ENCODE measurements at places on chromosomes 4 and X.
A peak's percentile ranks its signal among the peaks of the same experiment; 100 is the strongest.

- DNase-seq, result no peak
Observed at GRCh38 chrX:149497626-149498025, 7.5 kb downstream of the IDS start.

DNA sequence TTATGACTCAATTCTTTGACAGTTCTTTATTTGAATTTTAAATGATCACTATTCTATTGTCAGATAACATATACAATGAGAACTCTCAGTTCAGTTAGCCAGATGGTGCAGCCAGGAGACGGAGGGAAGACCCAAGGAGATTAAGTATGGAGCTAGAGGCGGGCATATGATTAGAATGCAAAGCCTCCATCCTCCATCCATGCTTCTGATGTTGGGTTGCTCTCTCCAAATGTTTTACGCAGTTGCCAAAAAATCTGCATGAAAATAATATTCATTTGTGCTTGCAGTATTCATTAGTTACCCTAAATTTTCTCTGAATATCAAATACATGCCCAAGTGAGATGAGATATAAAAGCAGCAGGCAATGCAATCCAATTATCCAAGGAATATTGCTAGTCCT lies 874.8 kb downstream of the C4orf33 start:
- DNase-seq, result no peak

DNA sequence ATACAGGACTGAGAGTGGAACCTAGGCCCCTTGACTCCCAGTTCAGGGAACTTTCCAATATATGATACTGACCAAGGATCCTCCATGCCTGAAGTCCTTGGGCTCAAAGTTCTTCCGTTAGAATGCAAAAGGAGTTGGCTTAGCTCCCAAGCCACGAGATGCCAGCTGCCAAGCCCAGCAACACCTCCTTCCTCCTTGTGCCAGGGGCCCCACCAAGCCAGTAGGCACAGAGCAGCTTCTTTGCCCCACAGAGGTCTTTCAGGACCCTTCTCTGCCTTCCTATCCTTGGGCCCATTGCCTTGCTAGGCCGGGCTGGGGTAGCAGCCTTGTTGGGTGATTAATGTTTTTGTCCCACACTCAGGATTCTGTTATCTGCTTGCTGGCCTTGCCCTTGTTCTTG lies 105.6 kb downstream of the EFNB1 start:
- DNase-seq, result no peak

DNA sequence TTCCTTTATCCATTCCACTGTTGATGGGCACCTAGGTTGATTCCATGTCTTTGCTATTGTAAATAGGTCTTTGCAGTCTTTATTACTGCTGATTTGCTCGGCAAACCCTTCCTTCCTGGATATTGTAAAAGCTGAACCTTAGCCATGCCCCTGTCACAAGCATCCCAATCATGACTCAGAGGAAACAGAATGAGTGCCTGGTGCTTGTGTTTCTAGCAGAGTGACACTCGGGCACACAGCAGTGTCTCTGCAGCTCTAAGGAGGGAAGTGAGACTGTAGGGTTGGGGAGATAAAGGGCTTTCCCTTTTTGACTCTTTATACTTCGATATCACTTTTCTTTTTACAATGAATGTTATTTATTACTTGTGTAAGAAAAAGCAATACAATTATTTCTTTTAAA lies 83.3 kb downstream of the AKAP4 start:
- no peak for DNase-seq

DNA sequence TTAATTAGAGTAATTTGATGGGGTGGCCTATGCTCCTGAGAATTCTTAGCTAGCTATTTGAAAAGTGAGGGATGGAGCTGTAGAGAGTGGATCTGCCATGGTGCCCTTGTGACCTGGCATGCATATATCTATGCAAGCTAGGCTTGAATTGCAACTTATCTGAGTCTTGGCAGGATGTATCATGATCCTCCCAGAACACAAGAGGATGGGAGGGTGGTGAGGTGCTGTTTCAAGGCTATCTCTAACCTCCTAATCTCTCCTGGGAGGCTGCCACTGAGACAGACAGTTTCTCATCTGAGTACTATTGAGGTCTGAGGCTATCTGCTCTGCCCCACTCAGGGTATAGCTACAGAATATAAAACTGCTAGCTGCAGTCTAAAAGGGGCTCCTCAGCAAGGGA lies 56.6 kb downstream of the BRCC3 start:
- no peak for DNase-seq

- peak; percentile 56 for DNase-seq
Observed at GRCh38 chrX:9429767-9430166, 35.1 kb upstream of the TBL1X start.

DNA sequence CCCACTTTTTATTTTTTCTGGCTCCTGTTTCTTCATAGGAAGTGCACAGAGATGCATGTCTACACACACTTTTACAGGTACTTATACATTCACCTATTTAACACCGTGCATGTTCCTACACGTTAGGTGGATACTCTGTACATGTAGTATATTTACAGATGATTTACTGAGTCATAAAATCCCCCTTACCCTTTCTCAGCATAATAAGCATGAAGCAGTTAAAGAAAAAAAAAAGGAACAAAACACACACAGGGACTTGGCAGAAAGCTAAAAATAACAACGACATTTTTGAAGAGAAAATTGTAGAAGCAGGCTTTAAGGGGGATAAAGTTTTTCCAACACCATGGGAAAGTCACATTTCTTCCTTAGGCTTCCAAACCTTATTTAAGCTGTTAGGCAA lies 96.4 kb upstream of the IQCM start:
- no peak for DNase-seq

GRCh38 chr4:147788791-147789190 lies 56.9 kb downstream of the ARHGAP10 start:
- DNase-seq, result no peak

GRCh38 chr4:101211146-101211553 lies 136.2 kb downstream of the PPP3CA start:
- no peak for DNase-seq

GRCh38 chrX:57172544-57172943 lies 35.3 kb upstream of the SPIN2A start:
- DNase-seq, result no peak

DNA sequence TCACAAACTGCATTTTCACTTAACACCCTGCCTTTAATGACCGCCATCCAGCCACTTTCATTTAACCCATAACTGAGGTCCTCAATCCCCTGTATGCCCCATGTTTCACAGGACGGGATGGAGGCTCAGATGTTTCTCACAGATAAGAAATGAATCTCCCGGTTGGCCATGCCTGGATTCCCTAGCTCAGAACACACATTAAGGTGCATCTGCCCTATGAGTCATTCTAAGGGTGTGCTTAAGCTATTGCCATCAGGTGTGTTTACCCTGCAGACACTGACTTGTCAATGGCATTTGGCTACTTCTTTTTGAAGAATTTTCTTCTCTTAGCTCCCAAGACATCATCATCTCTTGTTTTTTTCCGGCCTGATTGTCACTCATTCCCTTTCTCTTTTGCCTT lies 222.6 kb upstream of the SMIM31 start:
- DNase-seq, result no peak

- no peak for DNase-seq
Observed at GRCh38 chr4:25449270-25449669, 72.2 kb downstream of the ANAPC4 start.

- DNase-seq, result no peak
Observed at GRCh38 chrX:10634392-10635161, 14.2 kb upstream of the MID1 start.

DNA sequence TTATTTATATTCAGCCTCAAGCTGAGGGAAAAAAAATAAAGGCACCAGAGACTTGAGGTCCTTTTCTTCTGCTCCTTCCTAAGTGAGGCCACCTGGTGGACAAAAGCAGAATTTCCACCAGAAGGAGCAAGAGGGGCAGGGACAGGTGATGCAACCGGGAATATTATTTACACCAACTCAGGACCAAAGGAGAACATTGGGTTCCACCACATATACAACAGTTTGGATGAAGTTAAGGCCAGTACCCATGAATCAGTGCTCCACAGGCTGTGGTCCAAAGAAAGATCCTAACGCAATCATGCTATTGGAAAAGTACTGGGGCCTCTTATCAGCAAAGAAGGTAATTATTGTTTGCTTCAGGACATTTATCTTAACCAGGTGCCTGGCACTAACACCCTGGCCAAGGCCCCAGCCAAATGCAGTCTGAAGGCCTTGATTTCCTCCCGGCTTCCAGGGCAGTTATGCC lies 57.4 kb downstream of the TSC22D3 start:
- DNase-seq, result peak; percentile 59

DNA sequence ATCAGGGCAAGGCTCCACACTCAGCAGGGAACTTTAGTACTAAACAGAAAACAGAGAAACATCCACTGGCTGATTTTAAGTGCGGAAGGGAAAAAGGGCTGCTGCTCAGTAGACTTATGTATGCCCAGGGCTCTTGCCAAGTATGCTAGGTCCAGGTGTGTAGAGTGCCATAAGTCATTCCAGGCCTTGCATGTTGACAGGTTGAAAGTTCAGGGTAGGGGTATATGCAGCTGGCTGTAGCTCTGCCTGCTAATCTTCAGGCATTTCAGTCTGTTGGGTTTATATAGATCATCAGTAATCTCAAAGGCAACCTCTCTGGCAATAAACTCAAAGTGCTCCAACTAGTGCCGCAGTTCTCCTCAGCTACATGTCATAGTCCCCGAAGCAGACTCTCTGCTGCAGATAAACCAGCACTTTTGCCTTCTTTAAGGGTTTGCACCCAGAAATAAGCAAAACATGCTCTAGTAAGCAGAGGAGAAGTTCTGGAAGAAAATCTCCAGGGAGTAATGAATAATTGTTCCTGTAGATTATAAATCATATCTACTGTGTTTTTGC lies 134.9 kb upstream of the GRIA3 start:
- DNase-seq, result no peak

DNA sequence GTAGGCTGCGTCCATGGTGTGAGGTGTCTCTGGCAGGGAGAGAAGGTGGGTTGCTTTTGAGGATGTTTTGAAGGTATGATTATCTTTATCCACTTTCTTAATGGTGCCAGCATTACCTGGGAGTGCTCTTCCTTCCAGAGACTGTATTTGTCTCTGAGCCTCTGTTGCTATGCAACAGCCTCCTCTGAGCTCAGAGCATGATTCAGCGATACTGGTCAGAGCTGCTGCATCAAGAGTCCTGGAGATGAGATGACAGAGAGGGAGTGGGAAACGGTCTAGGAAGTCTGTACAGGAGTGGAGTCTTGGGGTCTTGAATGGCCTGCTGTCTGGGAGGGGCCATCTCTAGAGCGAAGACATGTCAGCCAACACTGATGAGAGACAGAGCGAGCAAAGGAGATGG lies 104.4 kb upstream of the RAB40AL start:
- DNase-seq, result no peak

DNA sequence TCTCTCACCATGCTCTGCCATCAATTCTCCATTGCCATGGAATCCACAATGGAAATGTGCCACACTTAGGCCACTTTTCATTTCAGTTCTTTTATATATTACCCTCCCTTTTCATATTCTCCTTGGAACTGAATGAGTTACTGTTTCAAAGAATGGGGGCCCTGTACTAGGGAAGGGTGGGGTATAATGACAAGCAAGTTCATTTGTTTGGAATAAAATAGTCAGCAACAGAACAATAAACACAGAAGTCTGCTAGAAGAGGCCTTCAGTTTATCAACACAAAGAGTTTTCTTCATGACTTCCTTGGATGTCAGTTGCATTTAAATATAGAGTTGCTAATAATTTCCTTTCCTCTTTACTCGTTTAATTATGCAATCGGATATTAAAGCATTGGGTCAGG lies 478.3 kb upstream of the FTHL17 start:
- no peak for DNase-seq

DNA sequence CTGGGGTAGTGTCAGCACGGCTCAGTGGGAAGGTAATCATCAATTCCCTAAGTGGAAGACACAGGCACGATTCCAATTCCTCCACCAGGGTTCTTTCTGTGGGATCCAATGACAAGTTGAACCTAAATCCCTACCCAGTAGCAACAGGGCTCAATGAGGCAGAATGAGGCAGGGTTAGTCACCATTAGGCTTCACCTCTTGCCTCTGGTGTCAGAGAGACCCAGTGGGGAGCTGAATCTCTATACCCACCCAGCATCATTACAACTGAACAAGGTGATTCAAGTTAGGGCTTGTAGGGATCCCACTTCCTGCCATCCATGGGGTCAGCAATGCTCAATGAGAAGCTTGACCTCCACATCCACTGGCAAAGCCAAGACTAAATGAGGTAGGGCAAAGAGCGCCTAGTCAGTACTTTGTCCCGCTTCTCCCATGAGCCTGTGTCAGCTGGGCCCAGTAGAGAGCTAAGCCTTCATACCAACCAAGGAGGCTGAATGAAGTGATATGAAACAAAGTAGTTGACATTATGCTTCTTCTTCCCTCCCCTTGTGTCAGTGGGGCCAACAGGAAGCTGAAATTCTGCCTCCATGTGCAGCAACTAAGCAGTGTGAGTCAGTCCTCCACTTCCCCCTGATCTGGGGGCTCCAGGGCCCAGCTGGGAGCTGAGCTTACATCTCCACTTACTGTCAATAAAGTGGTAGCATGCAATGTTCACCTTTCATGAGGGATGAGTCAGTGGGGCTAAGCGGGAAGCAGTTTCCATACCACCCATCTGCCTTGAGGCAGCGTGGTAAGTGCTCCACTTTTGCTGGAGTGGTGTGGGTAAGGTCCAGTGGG lies 36.4 kb upstream of the RBM41 start:
- no peak for DNase-seq

Measured in NCI-H446 (cell line).